IMR-90 (cell line): ENCODE measurements at places on chromosomes 5 and 9.

GRCh38 chr5:34533582-34534522, 122.3 kb upstream of the RAI14 start:
- peak; percentile 97 for DNase-seq

DNA sequence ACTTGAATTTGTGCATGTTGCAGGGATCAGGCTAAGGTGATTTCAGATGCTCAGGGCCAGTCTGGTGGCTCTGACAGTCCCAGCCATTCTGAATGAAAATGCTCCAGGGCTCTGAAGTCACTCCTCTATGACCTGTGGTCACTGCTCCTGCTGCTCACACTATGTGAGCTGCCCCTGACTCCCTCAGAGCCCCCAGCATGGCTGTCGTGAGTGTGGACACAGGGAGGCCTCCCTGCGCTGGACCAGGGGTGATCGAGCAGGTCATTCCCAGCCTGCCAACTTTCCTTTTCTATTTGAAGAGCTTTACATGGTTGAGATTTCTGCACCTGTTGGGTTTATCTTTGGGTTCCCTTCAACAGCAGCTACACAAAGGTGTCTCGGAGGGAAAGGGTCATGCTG, 74.5 kb downstream of the WNK2 start:
- DNase-seq: no peak

- no peak for DNase-seq
Observed at GRCh38 chr5:173101245-173101644, 43.1 kb upstream of the BNIP1 start.

GRCh38 chr9:97502222-97502983, 937 bp downstream of the TMOD1 start:
- no peak for DNase-seq

DNA sequence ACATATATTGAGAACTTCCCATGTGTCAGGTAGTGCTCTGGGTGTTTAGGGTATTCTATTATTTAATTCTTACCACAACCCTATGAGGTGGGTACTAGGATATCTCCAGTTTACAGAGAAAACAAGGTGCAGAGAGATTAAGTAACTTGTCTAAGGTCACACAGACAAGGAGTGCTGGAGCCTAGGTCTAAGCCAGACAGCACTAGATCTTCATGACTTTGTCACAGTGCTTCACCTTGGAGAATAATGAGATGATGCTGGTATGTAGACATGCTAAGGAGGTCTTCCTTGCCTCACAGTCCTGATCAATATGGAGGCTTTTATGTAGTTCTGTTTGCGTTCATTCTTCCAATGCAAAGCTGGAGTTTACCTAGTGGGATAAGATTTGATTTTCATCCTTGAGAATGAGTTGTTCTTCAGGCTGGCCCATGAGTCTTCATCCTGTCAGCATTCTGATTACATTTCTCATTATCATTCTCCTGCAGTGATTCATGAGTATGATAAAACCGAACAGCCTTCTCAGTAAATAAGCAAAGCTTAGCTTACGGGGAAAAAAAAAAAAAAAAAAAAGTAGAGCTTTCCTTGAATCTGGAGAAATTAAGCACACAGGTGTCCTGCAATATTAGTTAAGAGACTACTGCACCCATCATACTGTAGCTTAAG, 176.3 kb downstream of the C9orf152 start:
- peak; percentile 92 for DNase-seq

- DNase-seq: no peak
Observed at GRCh38 chr5:132102101-132102701, 28.6 kb downstream of the CSF2 start.

- no peak for DNase-seq
Observed at GRCh38 chr5:180644129-180644824, 5.1 kb downstream of the FLT4 start.

GRCh38 chr5:139262059-139262741, 31.3 kb upstream of the MATR3 start:
- no peak for DNase-seq

DNA sequence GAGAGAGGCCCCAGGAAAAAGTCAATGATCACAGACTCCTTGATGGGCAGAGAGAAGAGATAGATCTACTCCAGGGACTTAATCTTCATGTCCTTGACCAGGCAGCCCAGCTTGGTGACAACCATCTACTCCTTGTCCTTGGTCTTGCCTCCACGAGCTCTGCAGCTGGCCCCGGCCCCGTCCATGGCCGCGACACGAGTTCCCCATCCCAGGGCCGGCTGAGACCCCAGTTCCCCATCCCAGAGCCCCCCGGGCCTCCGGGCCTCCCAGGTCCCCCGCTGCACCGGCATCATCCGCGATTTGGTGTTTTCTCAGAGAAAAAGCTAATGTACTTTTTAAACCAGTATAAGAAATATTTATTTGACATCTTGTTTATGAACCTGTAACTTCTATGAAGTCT, 2.5 kb upstream of the PGGT1B start:
- DNase-seq: no peak

DNA sequence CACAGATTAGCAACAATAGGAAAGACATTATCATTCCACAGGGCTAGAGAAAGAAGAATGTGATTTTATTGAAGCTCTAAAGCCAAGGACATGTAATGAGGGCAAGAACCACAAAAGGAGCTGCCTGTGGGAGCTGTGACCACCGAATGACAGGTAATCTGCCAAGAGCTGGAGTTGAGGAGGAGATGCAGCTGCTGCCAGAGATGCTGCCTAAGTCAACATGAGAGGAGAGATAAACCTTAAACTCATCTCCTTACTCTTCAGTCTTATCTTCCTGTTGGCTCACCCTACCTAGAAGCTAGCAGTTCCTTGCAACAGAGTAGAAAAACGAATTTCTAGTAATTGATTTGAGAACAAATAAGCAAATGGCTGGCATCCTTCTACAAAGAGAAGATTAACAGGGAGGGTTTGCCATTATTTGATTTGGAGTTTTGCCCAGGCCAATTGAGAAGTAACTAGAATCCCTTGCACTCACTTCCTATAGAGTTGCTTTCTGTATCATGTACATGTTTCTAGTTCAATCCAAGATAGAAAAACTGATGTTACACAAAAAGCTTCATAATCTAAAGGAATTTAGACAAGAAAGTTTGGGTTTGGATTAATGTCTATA, 539.2 kb downstream of the TLE1 start:
- DNase-seq: peak; percentile 7

GRCh38 chr5:88955403-88955802, 72.4 kb upstream of the MEF2C start:
- no peak for DNase-seq

DNA sequence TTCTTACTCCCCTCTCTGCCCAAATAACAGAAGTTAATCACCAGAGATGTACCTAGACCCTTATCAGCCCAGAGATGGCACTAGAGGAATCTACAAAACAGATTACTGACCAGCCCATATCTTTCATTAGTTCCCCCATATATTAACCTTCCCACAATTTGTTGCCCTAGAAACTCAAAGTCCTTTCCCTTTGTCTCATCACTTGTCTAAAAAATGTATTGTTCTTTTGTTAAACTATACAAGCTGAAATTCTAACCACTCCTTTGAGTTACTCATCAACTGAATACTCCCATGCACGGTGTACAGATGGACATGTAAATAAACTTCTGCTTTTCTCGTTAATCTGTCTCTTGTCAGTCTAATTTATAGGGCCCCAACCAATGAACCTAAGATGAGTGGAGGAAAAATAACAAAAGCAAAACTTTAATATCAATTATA, 130.9 kb downstream of the CCDC192 start:
- DNase-seq: no peak

DNA sequence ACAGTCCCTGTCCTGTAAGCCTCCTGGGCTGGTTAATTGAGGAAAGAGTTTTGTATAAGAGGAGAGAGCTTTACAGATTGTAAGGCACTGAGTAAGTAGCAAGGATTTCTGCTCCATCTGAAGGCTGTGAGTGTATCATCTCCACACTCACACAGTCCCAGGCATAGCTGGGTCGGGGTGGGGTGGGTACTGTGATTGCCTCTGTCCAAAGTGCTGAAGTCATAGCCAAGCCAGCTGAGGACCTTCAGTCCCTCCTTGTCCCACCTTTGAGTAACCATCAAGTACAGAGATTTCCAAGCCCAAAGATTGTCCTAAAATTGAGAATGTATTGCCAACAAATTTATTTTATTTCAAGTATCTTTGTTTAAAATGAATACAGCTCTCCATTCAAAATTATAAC, 5.5 kb upstream of the DNAJB5 start:
- peak; percentile 48 for DNase-seq

GRCh38 chr5:75707911-75708509, 9.2 kb downstream of the POC5 start:
- DNase-seq: peak; percentile 9

DNA sequence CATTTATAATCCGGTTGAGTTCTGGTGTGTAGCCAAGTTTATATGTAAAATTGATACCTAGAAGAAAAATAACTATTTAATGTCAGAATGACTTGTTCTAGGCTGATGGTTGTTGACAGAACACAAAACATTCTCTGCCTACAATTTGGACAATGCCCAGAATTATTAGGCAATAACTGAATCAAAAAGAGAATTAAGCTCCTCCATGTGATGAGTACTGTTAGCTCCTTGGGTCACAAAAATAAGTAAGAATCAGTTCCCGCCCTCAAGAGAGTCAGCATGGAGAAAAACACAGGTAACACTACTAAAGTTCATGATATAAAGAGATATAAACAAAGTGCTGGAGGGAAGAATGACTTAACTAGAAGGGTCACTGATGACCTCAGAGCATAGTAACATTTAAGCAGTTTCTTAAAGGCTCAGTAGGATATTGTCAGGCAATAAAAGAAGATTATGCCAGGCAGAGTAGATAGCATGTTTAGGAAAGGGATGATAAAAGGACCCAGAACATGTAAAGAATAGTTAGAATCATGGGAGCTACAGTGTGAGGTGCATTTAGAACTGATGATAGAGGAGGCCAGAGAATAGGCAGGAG, 200.5 kb upstream of the ACTBL2 start:
- peak; percentile 67 for DNase-seq

- DNase-seq: no peak
Observed at GRCh38 chr5:553874-554273, 29.6 kb upstream of the SLC9A3 start.

- no peak for DNase-seq
Observed at GRCh38 chr9:37026113-37026930, 7.7 kb downstream of the PAX5 start.

GRCh38 chr5:169450464-169450863, 133.1 kb upstream of the SPDL1 start:
- no peak for DNase-seq

- DNase-seq: no peak
Observed at GRCh38 chr9:33843312-33843961, 26.5 kb downstream of the UBE2R2 start.

DNA sequence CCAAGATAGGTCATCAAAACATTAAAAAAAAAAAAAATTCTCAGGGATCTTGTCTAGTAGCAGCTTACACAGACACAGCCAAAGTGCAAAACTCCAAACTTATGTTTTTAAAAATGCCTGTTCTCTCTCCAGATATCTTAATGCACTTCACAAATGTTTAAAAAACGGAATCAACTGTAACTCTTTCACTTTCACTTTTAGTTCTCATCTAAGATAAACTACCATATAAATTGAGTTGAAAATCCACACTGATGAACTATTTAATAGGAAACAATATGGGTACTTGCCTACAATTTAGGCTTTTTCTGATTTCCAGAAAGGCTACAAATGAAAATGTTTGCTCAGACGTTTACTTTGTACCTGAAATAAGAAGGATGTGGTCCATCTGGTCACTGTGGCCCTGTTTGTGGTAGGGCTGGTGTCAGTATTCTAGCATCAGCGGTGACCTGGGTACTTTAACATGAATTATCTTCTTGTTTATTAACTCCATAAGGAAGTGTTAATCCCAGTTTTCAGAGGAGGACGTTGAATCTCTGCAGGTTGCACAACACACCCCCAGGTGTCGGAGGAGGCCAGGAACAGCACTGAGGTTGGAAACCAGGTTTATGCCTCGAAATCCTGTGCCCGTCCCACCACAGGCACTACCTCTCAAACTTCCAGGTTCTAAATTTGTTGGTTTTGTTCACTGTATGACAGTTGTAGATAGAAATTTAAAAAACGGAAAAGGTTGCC, 13.3 kb upstream of the LPCAT1 start:
- no peak for DNase-seq

- peak; percentile 37 for DNase-seq
Observed at GRCh38 chr9:121748074-121748473, 96.6 kb downstream of the DAB2IP start.

GRCh38 chr5:176921714-176922113, 22.6 kb upstream of the HK3 start:
- DNase-seq: peak; percentile 21

DNA sequence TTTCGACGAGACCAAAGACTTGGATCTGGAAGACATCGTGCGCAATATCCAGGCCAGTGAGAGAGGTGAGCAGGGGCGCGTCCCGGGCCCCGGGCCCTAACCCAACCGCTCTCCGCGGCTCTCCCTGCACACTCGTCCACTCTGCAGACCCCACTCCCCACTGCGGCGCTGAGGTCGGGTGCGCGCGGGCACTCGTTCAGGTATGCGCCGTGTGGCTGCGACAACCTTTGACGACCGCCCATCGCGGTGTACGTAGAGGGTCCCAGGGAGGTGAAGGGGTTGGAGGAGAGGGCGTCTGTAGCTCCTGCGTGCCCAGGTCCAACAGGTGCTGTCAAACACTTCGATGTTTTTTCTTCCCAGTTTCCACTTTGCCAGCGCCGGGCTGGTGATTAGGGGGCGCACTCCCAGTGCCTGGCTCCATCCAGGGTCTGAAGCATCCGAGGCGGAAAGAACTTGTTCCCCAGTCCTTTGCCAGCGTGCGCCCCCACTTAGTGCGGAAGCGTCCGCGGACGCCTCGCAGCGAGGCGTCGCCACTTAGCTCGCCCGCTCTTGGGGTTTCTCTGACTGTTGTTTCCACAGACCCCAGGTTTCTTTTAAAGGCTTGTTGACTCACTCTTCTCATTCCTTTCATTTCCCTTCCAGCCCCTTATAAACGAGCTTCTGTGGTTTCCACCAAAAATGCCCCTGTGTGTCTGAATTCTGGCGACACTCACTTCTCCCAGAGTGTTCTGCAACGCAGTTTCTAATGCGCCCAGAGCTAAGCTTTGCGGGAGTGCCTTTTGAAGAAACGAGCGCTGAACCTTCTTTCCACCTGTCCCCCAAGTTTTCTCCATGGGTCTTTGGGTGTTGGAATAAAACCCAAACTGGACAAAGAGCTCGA, 1.6 kb downstream of the NPR3 start:
- DNase-seq: peak; percentile 35

DNA sequence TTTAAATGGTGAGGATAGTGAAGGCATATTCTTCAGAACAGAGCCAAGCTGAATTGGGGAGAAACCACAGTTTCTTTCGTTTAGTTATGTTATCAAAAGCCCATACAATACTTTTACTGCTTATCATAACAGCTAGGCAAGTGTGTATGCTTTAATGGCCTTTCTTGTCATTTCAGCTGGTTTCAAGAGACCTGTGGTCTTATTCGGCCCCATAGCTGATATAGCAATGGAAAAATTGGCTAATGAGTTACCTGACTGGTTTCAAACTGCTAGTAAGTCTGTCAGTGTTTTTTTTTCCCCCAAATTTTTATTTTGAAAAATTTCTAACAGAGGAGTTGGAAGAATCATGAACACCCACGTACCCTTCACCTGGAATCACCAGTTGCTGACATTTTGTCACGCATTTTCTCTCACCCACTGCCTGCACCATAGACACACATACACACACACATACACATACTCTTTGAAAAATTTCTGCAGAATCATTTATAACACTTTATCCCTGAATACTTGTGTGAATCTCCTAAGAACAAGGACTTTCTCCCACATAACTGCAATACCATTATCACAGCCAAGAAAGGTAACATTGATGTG, 63.7 kb downstream of the TJP2 start:
- no peak for DNase-seq

- DNase-seq: peak; percentile 16
Observed at GRCh38 chr5:178630475-178630930, 3.7 kb upstream of the CLK4 start.
